ENCODE measurements at places on chromosomes 2 and 18. TPM values are rescaled to one million over a fixed set of nuclear protein-coding genes. Genes with fewer than 3 reads are reported as not detected.

The CRYGC gene
- total RNA-seq, result not detected

The EIF2AK2 gene
- 40.9 TPM for total RNA-seq

The GKN2 gene
- total RNA-seq, result not detected

The APOB gene
- not detected for total RNA-seq

The TMEM198 gene
- 0.62 TPM for total RNA-seq

The ZNF532 gene
- 15.8 TPM for total RNA-seq

The UNC50 gene
- 17.8 TPM for total RNA-seq

The CDCA7 gene
- 12.9 TPM for total RNA-seq

The MSH2 gene
- 12.9 TPM for total RNA-seq

The SERPINB3 gene
- total RNA-seq, result not detected

The HADHB gene
- total RNA-seq, result 58.9 TPM

The AMER3 gene
- not detected for total RNA-seq

The HOXD13 gene
- not detected for total RNA-seq

Measured in CD4-positive, CD25-positive, alpha-beta regulatory T cell (primary cell).